ENCODE measurements at places on chromosomes 7 and 10.
A peak's percentile ranks its signal among the peaks of the same experiment; 100 is the strongest.

- DNase-seq, result no peak
These were observed 181.2 kb downstream of the BICC1 start for GRCh38 chr10:58693919-58694318.

GRCh38 chr10:43939939-43940820, 291.5 kb upstream of the ZNF32 start:
- no peak for DNase-seq

- DNase-seq, result no peak
These were observed 2.6 kb upstream of the ZNF438 start for GRCh38 chr10:31034098-31034909.

DNA sequence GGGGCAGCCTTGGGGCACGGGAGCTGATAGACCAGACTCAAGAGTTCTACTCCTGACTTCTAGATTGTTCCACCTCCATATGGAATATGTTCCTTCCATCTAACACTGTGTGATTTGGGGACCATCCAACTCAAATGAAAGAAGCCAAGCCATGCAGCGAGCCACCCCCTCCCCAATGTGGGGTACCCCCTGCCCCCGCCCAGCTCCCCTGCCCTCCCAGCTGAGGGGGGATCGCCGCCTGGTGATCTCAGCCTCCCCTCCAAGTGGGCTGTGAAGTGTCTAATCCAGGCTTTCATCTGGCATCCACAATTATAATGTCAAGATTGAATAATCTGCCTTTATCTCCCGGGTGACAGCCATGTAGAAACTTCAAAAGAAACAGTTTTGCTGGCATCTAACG, 246.1 kb downstream of the RPS24 start:
- DNase-seq, result no peak

DNA sequence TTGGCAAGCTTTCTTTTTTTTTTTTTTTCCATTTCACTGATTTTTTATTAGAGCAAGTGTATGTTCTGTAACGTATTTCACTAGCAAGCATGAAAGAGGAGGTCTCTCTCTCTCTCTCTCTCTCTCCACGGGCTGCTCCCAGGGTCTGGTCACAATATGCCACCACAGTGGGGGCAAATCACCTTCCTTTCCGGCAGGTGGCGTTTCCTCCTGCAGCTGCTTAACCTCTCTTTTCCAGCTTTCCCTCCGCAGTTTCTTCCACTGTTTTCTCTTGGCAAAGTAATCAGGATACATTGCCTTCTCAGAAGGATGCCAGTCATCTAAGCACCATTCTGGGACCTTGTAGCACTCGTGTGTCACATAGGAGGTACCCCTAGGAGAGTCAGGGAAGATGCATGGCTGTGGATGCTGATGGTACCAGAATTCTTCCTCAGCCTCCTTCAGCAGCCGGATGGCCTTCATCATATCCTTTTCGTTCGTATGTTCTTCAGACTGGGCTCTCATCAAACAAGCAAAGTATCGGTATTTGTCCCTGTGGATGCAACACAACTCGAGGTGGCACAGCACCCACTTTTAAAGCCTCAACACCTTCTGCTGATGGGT, 197.3 kb upstream of the PODXL start:
- no peak for DNase-seq

GRCh38 chr7:22088827-22089226, 143.1 kb upstream of the CDCA7L start:
- DNase-seq, result no peak

- no peak for DNase-seq
These were observed 137.3 kb downstream of the ANLN start for GRCh38 chr7:36526863-36527548.

DNA sequence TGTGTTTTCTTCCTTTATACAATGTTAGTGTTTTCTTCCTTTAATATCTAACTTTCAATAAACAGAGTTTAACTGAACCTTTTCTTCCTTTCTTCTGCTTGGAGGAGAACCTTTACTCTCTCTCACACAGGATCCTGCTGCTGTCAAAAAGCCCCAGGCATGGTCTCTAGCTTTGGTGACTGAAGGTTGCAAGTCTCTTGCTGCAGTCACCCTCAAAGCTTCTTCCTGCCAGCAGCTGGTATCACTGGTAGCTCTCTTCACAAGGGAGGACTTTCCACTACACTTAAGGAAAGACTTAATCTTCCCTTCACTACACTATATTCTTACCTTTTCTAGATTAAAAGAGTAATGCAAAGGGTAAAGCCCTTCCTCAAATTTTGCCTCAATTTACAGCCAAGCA, 153.4 kb downstream of the SGMS1 start:
- no peak for DNase-seq

- DNase-seq, result no peak
These were observed 57.1 kb upstream of the VSTM2A start for GRCh38 chr7:54485044-54485443.

DNA sequence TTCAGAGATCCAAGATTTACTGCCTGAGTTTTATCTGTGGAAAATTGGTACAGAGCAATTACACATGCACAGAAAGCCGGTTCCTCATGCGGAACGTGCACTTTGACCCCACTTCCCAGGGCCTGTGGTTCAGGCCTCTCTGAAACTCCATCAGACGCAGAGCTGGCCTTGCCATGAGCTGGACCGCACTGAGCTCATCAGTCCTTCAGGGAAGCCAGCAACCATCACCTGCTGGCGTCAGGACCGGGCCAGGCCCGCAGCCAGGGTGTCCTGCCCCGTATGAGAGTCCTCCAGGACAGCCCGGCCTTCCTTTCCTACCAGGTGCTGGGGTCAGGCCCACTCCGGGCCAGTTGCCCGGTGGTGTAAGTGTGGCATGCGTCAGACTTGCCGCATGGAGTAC, 446.5 kb upstream of the FOXK1 start:
- DNase-seq, result no peak

DNA sequence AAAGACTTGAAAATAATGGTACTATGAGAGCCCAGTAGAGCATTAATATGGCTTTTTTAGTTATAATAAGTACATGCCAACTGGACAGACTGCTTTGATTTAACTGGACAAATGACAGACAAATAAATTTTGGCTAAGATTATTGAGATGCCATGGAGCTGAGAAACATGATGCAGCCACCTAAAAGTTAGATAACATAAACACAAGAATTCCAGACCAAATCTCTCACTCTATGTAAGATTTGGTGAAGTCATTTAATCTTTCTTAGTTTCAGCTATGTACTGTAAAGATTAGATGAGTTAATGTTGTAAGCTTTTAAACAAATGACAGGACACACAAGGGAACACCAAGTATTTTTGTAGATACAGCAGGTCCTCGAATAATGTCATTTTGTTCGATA, 118.2 kb downstream of the CACNA2D1 start:
- no peak for DNase-seq

DNA sequence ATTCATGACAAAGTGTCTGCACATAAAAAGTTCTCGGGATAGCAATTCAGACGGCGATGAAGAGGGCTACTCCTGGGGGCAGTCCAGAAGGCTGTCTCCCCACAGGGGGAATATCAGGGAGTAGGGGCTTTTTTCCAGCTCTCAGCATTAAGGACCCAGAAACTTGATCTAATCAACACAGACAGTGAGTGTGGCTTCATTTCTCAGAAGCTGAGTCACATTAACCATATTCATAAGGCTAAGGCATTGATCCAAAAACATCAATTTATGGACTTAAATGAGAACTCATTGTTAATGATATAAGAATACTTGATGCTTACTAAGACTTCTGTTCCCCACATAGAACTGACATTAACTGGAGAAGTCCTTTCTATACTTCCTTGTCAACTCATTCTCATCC, 87.5 kb upstream of the AOAH start:
- DNase-seq, result no peak

GRCh38 chr10:116574797-116575196, 16.0 kb upstream of the PNLIPRP1 start:
- DNase-seq, result no peak

DNA sequence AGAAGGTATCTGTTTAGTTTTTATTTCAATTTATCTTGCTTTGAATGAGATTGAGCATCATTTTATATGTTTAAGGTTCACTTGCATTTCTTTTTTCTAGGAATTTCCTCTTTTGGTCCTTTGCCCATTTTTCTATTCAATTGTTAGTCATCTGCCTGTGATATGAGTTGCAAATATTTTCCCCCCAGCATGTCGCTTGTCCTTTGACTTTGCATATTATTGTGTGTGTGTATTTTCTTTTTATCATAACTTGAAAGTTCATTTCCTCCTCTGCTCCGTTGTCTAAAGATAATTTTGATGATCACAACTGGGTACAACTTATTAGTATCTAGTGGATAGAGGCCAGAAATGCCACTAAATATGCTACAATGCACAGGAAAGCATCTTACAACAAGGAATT, 132.7 kb upstream of the MDFIC start:
- no peak for DNase-seq

- DNase-seq, result no peak
These were observed 1106.2 kb upstream of the LRRN3 start for GRCh38 chr7:109984729-109985128.

GRCh38 chr7:24401628-24402593, 117.9 kb downstream of the NPY start:
- DNase-seq, result no peak

DNA sequence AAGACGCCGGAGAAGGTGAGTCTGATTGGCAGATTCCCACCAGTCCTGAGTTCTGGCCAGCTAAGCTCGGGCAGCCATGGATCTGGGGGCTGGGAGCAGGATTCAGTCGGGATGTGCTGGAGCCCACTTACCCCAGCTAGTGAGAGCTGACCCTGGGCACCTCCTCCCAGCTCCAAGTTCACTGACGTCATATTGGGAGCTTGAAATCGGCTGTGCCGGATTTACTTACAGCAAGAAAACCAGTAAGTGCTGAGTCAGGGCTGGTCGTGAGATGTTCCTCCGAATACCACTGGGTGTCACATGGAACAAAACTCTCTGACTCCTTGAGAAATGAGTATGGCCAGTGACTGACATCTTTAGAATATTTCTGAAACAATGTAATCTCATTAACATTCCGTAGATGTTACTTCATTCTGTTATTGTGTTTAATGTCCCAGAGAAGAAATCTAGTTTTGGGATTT, 621.2 kb downstream of the SDK1 start:
- DNase-seq, result peak; percentile 45

- no peak for DNase-seq
These were observed 146.1 kb downstream of the SLIT1 start for GRCh38 chr10:97039538-97040247.

DNA sequence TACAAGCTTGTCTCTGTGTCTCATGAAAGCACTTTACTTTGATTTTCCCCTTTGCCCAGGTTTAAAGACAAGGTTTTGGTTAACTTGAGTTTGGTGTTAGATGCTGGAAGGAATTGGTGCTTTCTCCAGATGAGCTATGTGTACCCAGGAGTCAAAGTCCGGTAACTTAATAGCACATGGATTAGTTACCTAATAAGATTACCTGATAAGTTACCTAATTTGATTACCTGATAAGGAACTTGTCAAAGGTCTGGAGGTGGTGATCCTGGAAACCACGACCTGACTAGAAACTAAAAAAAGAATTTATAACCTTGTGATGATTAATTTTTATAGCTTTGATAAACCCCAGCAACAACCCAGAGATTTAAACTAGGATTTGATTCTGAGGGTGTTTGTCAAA, 269.9 kb upstream of the CACNA2D1 start:
- DNase-seq, result no peak

- no peak for DNase-seq
These were observed 6.6 kb upstream of the ZNF22 start for GRCh38 chr10:44993922-44994751.

GRCh38 chr7:14425559-14425958, 436.1 kb upstream of the ETV1 start:
- no peak for DNase-seq

GRCh38 chr10:1398626-1399410, 338.5 kb downstream of the ADARB2 start:
- no peak for DNase-seq

- DNase-seq, result no peak
These were observed 68.9 kb upstream of the AQP1 start for GRCh38 chr7:30842542-30843451.
